ENCODE measurements at places on chromosomes 7 and 10. TPM values are rescaled to one million over a fixed set of nuclear protein-coding genes. Genes with fewer than 3 reads are reported as not detected.

Gene TMEM213
- total RNA-seq, result not detected

Gene TLX1
- not detected for total RNA-seq

Gene WNT16
- total RNA-seq, result not detected

Gene SLC16A9
- total RNA-seq, result not detected

Gene CCDC3
- total RNA-seq, result 1.2 TPM

Gene HOXA10
- total RNA-seq, result 27.6 TPM

Gene DNAJC30
- total RNA-seq, result 10.4 TPM

Gene PRTFDC1
- 24.2 TPM for total RNA-seq

Gene CCDC7
- 6.6 TPM for total RNA-seq

Gene TMEM196
- total RNA-seq, result not detected

Gene MMP21
- not detected for total RNA-seq

Gene GIMAP1
- total RNA-seq, result 11.8 TPM

Gene PDLIM1
- total RNA-seq, result 122 TPM

Gene SFR1
- 8.9 TPM for total RNA-seq

Gene ZMIZ2
- total RNA-seq, result 88.6 TPM

Gene YKT6
- total RNA-seq, result 120 TPM

Gene TUBB8
- total RNA-seq, result not detected

Gene SLC18A3
- total RNA-seq, result not detected

Gene GPR15LG
- not detected for total RNA-seq

Gene TACR2
- not detected for total RNA-seq

Gene NODAL
- not detected for total RNA-seq

Gene SPDYE11
- total RNA-seq, result not detected

Gene BUD23
- 60.1 TPM for total RNA-seq

Gene SKIDA1
- total RNA-seq, result 0.83 TPM

Gene KIF11
- total RNA-seq, result 42.6 TPM

Measured in endothelial cell of umbilical vein (primary cell).